ENCODE measurements at places on chromosomes 11 and 22.

DNA sequence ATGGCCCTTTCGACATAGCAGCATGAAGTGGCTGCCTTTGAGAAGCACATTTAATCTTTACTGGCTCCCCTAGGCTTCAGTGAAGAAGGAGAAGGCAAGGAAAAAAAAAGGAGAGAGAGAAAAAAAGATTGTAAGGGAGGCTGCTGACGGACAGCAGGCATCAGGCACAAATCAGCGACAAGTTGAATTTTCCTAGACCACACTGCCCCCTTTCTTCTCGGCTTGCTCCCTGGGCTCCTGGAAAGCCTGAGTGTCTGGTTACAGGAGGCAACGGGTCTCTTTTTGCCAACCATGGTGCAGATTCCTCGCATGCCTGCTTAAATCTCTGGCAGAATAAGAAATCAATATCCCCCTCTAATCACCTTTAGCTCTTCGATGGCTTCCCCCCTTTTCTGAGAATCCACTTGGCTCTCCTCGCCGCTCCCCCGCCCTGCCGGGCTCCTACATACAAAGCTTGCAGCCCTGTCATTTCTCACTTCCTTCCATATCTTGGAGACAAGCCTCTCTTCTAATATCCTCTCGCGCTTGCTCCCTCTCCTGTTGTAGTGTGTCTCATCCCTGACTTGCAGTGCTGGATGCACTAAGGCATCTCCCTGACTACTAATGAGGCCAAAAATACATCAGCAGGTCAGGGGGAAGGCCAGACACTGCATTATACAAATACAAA, 14.3 kb downstream of the BLID start:
- DNase-seq = no peak

- DNase-seq = no peak
Observed at GRCh38 chr11:115036406-115037180, 358.3 kb downstream of the NXPE2 start.

- DNase-seq = no peak
Observed at GRCh38 chr11:67452141-67452952, at the start of gene GPR152. Gene GPR152, minus strand, starts transcription at chr11:67452729. Its CDS starts 5 bp downstream, at chr11:67452724.

DNA sequence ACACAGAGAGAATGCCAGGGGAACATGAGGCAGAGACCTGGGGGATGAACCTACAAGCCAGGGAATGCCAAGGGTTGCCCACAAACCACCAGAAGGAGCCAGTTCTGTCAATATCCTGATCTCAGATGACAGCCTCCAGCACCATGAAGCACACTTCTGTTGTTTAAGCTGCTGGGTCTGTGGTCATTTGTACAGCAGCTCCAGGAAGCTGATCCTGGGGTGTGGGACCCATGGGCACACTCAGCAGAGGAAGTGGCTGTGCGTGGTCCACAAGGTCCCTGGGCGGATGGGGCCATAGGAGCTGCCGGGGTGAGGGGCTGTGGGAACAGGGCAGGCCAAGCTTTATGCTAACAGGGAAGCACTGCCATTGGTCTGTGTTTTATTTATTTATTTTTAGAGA, 12.1 kb downstream of the PPM1F start:
- no peak for DNase-seq

GRCh38 chr11:11318961-11319360, 34.1 kb downstream of the CSNK2A3 start:
- no peak for DNase-seq

- DNase-seq = no peak
Observed at GRCh38 chr11:20353829-20354434, 9.6 kb upstream of the HTATIP2 start.

- DNase-seq = no peak
Observed at GRCh38 chr11:35964841-35965240, 21.0 kb downstream of the LDLRAD3 start.

DNA sequence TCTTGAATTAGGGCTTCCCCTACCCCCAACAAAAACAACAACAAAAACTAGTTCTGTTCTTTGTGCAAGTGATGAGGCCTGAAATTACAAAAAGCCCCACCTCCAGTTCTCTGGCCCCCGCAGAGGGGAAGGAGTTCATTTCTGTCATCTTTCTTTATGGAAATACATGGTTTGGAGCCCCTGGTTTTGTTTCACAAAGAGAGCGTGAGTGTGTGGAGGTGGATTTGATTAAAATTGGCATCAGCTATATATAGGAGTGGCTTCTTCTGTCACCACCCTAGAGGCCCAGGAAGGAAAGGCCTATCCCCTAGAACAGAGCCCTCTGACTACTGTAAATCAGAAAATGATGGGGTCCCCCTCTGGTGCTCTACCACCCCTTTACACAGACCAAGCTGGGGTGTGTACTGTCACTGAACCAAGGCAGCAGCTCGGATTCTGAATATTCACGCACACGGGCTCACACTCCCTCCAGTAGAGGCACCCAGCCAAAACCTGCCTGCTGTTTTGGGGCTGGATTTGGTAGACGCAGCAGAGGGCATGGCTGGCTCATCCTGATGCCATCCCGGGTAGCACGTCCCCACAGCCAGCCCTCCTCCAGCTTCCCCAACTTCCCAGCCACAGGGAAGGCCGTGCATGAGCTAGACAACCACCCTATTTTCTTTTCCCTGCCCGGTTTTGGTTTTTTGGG, 19.4 kb downstream of the RCOR2 start:
- no peak for DNase-seq

DNA sequence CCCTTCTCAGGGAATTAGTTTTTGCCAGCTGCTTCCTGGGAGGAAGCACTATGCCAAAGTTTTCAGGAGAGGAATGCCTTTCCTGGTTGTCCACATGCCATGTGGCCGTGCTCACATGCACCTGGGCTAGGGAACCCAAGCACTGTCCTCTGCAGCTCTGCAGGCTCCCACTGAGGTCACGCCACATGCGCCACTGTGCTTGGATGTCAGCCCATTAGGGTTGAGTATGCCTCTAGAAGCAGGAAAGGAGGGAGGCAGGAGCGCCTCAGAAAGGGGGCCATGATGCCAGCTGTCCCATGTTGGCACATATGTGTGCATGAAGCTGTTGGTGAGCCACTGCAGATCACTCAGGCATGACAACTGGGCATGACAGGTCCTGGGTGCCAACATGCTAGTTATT, 81.6 kb upstream of the SUSD2 start:
- no peak for DNase-seq

- no peak for DNase-seq
Observed at GRCh38 chr11:63766531-63767235, 1.9 kb downstream of the ZFTA start.

- no peak for DNase-seq
Observed at GRCh38 chr11:74055938-74056337, 47.1 kb upstream of the UCP3 start.

DNA sequence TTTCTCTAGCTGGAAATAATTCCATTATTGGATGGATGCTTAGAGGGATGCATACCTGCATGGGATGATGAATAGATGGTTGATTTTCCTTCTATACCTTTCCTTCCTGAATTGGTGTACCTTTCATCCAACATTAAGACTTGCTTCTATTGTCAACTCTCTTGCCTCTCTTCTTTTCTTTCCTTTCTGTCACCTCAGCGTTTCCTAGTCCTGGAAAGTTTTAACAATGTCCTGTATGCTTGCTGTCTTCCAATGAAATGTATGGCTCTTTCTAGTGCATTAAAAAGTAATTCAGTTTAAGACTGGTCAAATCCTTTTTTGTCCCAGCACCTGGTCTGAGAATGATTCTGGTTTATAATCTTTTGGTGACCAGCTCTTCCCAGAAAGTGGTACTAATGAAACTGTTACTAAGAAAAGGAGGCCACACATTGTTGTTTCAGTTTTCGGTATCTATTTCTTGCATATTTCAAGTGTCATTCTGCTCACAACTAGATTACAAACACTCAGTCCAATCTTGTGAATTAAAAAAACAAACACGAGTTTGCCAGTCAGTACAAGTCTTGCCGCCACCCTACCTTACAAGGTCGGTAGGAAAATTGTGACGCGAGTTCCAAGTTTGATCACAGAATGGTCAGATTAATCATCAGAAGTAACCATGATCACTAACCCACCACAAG, 8.0 kb downstream of the POU2AF1 start:
- no peak for DNase-seq
